Stimulated activated CD8-positive, alpha-beta memory T cell treated with anti-CD3 and anti-CD28 coated beads, Interleukin-4, amount 100 ng/mL, for 1 hour (primary cell): ENCODE measurements at places on chromosomes 5 and 9.

DNA sequence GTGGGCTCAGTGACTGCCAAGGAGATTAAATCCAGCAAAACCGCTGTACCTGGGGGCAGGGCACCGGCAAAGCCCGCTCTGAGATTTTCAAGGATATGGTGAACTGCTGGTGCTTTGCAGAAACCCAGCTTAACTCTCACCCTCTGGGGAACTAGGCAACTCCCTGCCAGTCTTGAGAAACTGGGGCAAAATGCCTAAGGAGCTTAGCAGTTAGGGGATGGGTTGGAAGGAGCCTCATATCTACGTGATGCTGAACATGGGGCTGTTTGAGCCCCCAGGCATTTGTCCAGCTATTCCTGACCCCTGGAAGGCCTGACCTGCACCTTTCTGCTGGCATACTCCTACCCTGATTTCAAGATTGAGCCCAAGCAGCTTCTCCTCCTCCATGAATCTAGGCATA, 108.6 kb upstream of the TBC1D2 start:
- no peak for DNase-seq

DNA sequence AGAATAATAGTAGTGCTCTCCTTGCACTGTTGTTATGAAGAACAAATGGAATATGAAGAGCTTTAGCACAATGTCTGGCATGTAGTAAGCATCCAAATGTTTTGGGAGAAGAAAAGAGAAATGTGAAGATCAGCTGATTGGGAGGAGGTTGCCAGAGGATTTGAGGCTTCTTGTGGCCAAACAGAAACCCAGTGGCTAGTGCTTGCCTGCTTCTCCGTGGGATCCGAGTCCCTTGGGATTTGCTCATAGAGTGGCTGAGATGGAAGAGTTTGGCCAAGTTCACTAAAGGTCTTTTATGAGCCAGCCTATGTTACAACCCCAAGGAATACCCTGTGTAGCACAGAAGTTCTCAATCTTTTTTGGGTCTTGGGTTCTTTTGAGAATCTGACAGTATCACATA, 86.0 kb downstream of the ANGPTL2 start:
- no peak for DNase-seq

DNA sequence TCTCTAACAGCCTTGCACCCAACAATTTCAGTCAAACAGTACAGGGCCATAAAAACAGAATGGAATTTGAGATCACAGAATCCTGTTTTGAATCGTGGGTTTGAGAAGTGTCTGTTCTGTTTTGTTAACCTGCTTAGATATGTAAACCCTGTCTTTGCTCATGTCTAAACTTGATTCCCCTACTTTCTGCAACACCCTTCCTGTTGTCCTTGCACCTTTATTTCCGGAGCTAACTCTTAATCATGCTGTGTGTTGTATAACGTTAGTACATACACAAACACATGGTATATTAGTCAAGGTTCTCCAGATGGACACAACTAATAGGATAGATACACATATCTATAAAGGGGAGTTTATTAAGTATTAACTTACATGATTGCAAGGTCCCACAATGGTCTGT, 2229.2 kb upstream of the C9orf72 start:
- DNase-seq = no peak

DNA sequence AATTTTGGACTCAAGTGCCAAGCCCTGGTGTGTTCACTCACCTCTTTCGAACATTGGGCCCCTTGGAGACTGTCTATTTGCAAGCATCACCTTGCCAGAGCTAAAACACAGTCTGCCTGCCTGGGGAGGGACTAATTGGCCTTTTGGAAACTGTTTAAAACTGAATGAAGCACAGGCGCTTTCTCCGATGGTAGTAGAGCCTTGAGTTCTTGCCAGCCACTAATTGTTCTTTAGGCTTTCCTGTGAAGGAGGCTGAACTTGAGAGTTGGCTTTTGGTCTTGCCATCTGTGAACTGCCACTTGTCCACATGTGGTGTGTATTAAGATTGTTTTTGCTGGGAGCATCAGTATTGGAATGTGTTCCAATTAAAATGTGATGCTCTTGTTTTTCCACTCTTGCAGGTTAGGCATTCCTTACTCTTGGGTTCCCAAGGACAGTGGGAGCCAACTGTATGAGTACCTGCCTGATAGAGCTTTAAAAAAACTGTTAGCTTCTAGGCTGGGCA, 26.0 kb downstream of the GARNL3 start:
- no peak for DNase-seq

GRCh38 chr5:40240111-40240510, 439.6 kb upstream of the PTGER4 start:
- DNase-seq = no peak

DNA sequence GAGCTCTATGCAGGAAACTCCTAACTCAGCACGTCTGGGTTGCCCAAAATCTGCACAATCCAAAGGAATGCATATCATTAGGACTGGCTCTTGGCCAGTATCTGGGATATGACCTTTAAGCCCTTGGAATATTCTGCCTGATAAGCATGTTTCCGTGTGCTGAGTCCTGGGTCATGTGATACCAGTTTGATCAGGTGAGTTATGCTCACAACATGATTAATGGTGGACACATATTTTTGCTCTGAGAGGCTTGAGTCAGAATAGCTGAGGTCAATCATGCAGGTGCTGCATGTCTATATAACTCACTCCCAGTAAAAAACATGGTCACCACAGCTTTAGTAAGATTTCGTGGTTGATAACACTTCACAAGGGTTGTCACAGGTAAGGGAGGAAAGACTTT, 408.8 kb downstream of the YTHDC2 start:
- DNase-seq = no peak

GRCh38 chr5:72788866-72789505, 27.5 kb upstream of the TNPO1 start:
- no peak for DNase-seq

DNA sequence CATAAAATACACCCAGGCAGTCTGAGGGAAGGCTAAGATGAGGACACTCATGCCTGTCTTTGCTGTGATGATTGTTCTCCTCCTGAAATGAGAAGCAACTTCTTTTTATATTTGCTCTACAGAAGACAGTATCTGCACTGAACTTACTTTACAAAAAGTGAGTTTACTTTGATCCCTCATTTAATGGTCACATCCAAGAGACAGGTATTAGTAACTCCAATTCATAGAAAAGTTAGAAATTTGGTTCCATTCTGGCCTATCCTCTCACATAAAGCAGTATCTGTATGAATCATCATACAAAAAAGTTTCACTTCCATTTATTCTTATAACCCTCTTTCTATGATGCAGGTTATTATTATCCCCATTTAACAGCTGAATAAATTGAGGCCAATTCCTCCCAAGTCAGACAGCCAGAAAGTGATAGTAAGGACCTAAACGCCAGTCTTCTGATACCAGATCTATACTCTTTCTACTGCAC, 15.2 kb downstream of the TSTD2 start:
- no peak for DNase-seq

- no peak for DNase-seq
Observed at GRCh38 chr9:137171149-137171900, 531 bp downstream of the TMEM210 start.
